ENCODE measurements at places on chromosomes 3 and 15.

- H3K27me3 ChIP-seq: no peaks in the 10 kb centered on the region
- H3K4me1 ChIP-seq: peaks cover 6% of the 10 kb centered on the region
- peak overlapping the region; percentile 56 for H3K27ac ChIP-seq
- no peak for DNase-seq
Observed at GRCh38 chr3:37124435-37124834, 49.9 kb downstream of the LRRFIP2 start.

DNA sequence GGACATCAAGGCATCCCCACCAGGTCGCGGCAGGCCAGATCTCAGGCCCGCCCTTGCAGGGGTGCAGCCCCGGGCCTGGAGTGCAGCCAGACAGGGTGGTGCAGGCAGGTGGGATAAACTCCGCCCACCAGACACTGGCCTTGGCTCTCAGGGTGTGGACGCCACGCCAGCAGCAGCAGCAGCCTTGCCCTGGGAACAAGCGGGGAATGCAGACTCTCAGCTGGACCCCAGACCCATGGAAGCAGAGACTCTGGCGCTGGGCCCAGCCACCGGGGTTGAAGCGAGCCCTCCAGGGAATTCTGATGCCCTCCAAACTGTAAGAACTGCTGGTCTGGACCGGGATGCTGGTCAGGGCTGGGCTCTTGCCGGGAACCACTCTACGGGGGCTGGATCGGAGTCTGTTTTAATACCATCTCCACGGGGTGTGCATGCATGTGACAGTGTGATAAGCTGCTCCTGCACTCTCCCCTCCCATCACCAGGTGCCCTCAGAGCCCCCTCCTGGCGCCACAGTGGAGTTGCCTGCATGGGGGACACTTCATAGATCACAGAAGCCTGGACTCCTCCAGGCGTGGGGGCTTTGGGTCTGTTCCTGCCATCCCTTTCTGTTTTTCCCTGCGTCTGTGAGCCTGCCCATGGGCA lies 142.7 kb downstream of the NSMCE3 start:
- no peaks in the 10 kb centered on the region for H3K4me1 ChIP-seq
- no peak overlapping the region for H3K27ac ChIP-seq
- no peak for DNase-seq
- H3K36me3 ChIP-seq: no peaks in the 10 kb centered on the region
- H3K4me3 ChIP-seq: no peak overlapping the region

DNA sequence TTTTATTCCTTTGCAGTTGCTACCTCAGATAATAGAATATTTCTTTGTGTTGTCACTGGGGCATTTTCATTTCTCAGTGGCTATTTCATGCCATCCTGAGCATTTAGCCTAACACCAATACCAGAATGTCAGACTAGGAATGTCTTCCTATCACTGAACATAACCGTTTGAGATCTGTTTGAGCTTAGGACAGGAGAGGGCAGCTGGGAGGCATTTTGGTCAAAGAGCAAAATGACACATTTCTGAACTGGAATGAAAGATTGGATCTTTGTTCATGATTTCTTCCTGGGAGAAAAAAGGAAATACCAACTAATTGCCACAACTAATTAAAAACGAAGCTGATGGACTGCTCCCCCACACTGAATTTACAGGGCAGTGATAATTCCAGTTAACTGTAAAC lies 921.3 kb upstream of the NR2F2 start:
- H3K4me1 ChIP-seq: no peaks in the 10 kb centered on the region
- H3K27ac ChIP-seq: no peak overlapping the region
- H3K4me3 ChIP-seq: no peak overlapping the region
- H3K36me3 ChIP-seq: no peaks in the 10 kb centered on the region
- no peaks in the 10 kb centered on the region for H3K27me3 ChIP-seq
- DNase-seq: no peak

DNA sequence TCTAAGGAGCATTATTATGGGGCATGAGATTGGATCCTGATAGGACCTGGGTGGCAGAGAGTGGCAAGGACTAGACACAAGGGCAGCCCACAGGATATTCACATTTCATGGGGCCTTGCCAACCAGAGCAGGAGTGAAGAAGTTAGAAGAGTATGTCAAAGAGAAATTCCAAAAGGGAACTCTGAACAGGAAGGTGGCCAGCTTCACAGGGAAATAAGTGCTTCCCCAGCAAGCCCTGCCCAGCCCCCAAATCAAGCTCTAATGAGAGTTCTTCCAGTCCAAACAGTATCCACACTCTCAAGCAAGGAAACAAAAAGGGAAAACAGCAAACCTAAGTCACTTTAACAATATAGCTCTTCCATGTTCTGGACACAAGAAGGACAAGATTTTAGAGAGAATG lies 130.2 kb upstream of the COL8A1 start:
- H3K27ac ChIP-seq: no peak overlapping the region
- H3K27me3 ChIP-seq: no peaks in the 10 kb centered on the region
- H3K36me3 ChIP-seq: no peaks in the 10 kb centered on the region
- no peaks in the 10 kb centered on the region for H3K4me1 ChIP-seq
- no peak for DNase-seq

- H3K4me1 ChIP-seq: no peaks in the 10 kb centered on the region
- H3K27me3 ChIP-seq: no peaks in the 10 kb centered on the region
- no peak overlapping the region for H3K4me3 ChIP-seq
- no peak for DNase-seq
Observed at GRCh38 chr3:22907796-22908195, 295.3 kb upstream of the UBE2E2 start.

- no peaks in the 10 kb centered on the region for H3K27me3 ChIP-seq
- no peaks in the 10 kb centered on the region for H3K4me1 ChIP-seq
- no peak overlapping the region for H3K4me3 ChIP-seq
- H3K36me3 ChIP-seq: no peaks in the 10 kb centered on the region
- peak overlapping the region; percentile 57 for H3K27ac ChIP-seq
- no peak for DNase-seq
Observed at GRCh38 chr3:30496066-30496966, 110.1 kb upstream of the TGFBR2 start.

- no peaks in the 10 kb centered on the region for H3K36me3 ChIP-seq
- no peak for DNase-seq
- H3K4me3 ChIP-seq: no peak overlapping the region
Observed at GRCh38 chr15:93617443-93617842, 528.4 kb upstream of the RGMA start.

DNA sequence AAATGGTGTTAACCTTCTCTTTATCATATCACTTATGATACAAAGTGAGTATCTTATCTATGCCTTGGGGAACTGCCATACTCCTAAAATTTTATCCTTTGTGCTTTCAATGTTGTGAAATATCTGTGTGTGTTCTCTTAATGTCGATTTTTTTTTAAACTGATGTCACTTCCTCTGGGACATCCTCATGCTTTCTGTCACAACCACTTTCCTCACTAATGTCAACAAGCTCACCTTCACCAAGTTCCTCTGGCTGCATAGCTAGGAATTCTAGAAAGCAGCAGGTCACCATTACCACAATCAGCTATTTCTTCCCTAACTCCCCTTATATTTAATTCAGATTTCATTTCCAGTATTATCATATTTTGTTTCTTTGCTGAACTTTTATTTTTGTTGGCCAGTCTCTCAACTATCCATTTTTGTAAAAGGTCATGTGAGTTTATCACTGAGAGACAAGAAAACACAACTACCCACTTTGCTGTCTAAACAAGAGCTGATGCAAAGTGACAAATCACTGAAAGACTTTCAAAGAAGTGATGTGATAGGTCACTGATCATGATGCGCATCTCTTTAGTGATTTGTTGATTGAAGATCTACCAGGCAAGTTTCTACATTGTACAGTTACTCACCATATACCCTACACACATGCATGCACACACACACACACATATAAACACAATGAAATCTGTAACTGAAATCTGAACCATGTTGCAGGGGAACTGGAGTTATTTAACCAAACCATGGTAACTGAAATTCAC lies 369.0 kb downstream of the ULK4 start:
- H3K36me3 ChIP-seq: no peaks in the 10 kb centered on the region
- no peak overlapping the region for H3K4me3 ChIP-seq
- H3K4me1 ChIP-seq: no peaks in the 10 kb centered on the region
- H3K27me3 ChIP-seq: no peaks in the 10 kb centered on the region
- H3K27ac ChIP-seq: no peak overlapping the region

DNA sequence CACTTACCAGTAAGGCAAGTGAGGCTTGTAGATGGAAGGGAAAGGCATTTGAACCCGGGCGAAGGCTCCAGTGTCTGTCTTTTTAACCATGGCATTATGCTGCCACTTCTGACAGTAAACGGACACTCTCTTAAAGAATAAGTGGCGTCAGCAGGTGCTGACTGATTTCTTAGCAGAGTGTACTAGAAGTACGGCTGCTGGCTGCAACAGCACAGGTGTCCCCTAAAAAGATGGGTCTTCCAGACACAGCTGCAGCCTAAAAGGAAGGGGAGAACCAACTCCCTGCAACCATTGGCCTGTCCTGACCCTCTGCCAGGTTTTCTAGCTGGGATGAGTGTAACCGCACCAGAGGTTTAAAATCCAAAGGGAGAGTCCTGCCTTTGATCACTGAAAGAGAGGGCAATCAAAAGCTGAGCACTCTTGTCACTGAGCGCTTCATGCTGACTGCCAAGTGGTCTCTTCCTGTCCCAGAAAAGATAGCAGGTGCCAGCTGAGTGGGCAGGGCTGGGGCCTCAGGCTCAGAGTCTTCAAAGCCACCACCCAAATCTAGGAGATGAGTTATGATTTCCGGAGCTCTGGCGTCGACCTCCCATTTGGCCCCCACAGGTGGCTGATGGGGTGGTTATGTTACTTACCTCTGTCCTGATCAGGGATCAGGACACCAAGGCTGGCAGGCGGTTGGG lies 255.8 kb downstream of the SLCO3A1 start:
- no peaks in the 10 kb centered on the region for H3K4me1 ChIP-seq
- no peak overlapping the region for H3K27ac ChIP-seq
- no peaks in the 10 kb centered on the region for H3K27me3 ChIP-seq
- no peak overlapping the region for H3K4me3 ChIP-seq

- H3K4me1 ChIP-seq: peaks cover 4% of the 10 kb centered on the region
- peak; percentile 60 for DNase-seq
- peak overlapping the region; percentile 84 for H3K4me3 ChIP-seq
- no peaks in the 10 kb centered on the region for H3K36me3 ChIP-seq
- H3K27me3 ChIP-seq: no peaks in the 10 kb centered on the region
- H3K27ac ChIP-seq: peak overlapping the region; percentile 26
Observed at GRCh38 chr3:141231952-141232823, 563 bp downstream of the PXYLP1 start.

- H3K4me3 ChIP-seq: no peak overlapping the region
- peak; percentile 81 for DNase-seq
- no peaks in the 10 kb centered on the region for H3K36me3 ChIP-seq
Observed at GRCh38 chr15:69576035-69576526, 123.5 kb downstream of the RPLP1 start.

DNA sequence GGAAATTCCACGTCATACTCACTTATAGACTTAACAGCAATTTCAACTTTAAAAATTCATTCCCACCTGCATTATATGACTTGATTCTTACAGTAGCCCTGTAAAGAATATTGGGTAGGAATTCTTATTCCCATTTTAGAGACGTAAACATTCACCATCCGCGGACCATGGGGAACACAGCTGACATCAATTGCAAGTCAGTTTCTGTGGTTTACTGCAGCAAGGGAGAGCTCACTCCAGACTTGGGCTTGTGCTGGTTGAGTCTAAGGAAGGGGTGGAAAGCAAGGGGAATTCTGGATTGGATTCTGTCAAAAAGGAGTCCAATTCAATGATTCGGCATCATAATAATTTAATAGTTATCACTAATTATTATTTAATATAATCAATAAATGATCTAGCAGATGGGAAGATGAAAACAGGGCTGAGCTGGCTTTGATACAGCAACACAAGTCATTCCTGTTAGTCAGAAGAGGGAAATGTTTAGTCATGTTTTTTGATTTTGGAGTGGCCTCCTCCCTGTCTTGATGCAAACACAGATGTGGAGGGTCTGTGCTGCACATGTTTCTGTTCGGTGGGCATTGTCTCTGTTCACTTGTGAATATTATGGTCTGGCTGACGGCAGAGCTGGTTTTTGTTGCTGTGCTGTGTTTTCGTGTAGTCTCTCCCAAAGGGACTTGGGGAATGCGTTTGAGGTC lies 9.7 kb downstream of the LIPC start:
- peak overlapping the region; percentile 61 for H3K27ac ChIP-seq
- no peaks in the 10 kb centered on the region for H3K36me3 ChIP-seq
- no peaks in the 10 kb centered on the region for H3K27me3 ChIP-seq
- DNase-seq: no peak

- H3K36me3 ChIP-seq: no peaks in the 10 kb centered on the region
- DNase-seq: no peak
- H3K4me3 ChIP-seq: no peak overlapping the region
- H3K27ac ChIP-seq: no peak overlapping the region
Observed at GRCh38 chr15:26634319-26634718, 138.5 kb downstream of the GABRB3 start.

GRCh38 chr3:13045904-13046568 lies 27.2 kb downstream of the IQSEC1 start:
- no peaks in the 10 kb centered on the region for H3K36me3 ChIP-seq
- DNase-seq: no peak
- no peak overlapping the region for H3K4me3 ChIP-seq
- no peaks in the 10 kb centered on the region for H3K27me3 ChIP-seq
- H3K27ac ChIP-seq: no peak overlapping the region

- no peak overlapping the region for H3K27ac ChIP-seq
- H3K27me3 ChIP-seq: no peaks in the 10 kb centered on the region
- no peaks in the 10 kb centered on the region for H3K36me3 ChIP-seq
- no peak overlapping the region for H3K4me3 ChIP-seq
- H3K4me1 ChIP-seq: no peaks in the 10 kb centered on the region
Observed at GRCh38 chr15:32134842-32135241, 104.5 kb downstream of the CHRNA7 start.

DNA sequence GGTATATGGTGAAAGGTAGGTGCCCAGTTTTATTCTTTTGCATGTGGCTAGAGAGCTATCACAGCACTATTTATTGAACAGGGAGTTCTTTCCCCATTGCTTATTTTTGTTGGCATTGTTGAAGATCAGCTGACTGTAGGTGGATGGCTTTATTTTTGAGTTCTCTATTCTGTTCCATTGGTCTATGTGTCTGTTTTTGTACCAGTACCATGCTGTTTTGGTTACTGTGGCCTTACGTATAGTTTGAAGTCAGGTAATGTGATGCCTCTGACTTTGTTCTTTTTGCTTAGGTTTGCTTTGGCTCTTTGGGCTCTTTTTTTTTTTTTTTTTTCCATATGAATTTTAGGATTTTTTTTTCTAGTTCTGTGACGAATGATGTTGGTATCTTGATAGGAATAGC lies 139.2 kb upstream of the CTNNB1 start:
- H3K27ac ChIP-seq: no peak overlapping the region
- no peak for DNase-seq
- no peaks in the 10 kb centered on the region for H3K4me1 ChIP-seq
- H3K27me3 ChIP-seq: no peaks in the 10 kb centered on the region
- no peaks in the 10 kb centered on the region for H3K36me3 ChIP-seq

DNA sequence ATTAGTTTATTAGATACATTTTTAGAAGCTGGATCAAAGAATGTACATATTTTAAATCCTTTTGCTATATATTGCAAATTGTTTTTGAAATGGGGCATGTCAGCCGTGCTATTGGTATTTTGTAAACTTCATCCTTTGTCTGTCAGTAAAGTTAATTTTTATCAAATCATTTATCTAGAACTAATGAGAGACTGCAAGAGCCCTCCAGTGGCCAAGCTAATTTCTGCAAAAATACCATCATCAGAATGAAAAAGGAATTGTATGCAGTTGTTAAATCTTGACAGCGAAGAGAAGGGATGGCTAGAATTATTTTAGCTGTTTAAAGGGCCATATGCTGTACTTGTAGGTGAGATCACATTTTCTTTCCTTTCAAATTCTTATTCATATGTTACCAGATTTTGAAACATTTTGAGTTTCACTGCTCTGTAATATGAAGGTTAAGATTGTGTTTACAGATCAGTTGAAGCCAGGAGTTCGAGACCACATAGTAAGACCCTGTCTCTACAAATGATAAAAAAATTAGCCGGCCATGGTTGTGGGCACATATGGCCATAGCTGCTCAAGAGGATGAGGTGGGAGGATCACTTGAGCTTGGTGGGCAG lies 8.1 kb upstream of the CLDN11 start:
- H3K4me1 ChIP-seq: no peaks in the 10 kb centered on the region
- H3K27ac ChIP-seq: no peak overlapping the region
- DNase-seq: no peak
- H3K36me3 ChIP-seq: no peaks in the 10 kb centered on the region
- H3K27me3 ChIP-seq: no peaks in the 10 kb centered on the region

Measured in colonic mucosa (tissue), 4 donors.